Coronary artery (tissue), 2 donors: ENCODE measurements at places on chromosomes 11 and 22.
A peak's percentile ranks its signal among the peaks of the same experiment; 100 is the strongest.

GRCh38 chr11:35376613-35377012 is 42.7 kb downstream of the SLC1A2 start:
- no peak for DNase-seq

- DNase-seq, result peak; percentile 96
These were observed 26.1 kb downstream of the MOB2 start for GRCh38 chr11:1460396-1460985.

DNA sequence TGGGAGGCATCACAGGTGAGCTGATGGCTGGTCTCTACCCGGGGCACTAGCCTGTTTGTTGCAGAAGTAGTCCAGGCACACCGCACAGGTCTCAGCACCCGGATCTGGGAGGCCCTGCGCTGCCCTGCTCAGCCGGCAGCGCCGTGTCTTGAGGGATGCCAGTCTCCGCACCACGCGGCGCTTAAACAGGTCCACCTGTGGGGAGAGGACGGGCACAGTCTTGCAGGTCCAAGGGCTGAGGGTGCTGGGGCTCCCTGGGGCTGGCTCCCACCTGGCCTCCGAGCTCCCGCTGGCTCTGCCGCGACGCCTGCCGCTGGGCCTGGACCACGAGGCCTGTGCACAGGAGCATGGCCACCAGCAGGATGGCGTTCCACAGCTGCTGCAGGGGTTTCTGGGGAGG is 7.2 kb downstream of the RNF215 start:
- DNase-seq, result no peak

- DNase-seq, result no peak
These were observed 28.2 kb downstream of the MYH9 start for GRCh38 chr22:36359470-36359996.

DNA sequence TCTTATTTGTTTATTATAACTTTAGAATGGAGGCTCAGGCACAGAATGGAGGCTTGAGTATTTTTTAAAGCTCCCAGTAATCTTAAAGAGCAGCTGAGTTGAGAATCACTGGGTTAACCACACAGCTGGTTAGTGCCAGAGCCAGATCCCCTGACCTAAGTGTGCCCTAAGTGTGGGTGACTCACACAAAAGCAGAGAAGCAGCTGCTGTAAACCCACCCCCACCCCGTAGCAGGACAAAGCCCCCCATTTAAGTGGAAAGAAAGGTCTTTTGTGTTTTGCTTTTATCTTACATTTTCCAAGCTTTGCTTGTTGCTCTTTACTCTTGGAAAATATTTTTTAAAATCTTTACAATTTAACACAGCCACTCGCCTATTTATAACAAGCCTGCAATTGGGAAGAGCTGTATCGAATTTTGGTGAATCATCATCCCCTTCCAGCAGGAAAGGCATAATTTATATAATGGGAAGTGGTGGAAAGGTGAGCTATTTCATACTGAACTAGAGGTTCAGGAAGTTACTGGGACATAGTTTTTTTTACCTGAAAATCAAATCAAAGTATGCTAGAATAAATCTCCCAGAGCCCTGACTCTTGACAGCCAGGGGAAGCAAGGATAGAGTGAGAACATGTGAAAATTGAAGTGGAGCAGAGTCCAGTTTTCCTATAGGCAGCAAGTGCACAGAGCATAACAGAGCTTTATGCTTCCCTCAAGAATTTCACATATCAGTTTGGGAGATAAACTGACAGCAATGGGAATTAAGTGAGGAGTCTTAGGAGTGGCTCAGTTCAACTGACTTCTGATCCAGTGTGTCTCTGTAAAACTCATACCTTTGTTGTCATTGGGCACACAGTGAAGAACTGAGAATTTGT is 405.7 kb downstream of the AASDHPPT start:
- no peak for DNase-seq

DNA sequence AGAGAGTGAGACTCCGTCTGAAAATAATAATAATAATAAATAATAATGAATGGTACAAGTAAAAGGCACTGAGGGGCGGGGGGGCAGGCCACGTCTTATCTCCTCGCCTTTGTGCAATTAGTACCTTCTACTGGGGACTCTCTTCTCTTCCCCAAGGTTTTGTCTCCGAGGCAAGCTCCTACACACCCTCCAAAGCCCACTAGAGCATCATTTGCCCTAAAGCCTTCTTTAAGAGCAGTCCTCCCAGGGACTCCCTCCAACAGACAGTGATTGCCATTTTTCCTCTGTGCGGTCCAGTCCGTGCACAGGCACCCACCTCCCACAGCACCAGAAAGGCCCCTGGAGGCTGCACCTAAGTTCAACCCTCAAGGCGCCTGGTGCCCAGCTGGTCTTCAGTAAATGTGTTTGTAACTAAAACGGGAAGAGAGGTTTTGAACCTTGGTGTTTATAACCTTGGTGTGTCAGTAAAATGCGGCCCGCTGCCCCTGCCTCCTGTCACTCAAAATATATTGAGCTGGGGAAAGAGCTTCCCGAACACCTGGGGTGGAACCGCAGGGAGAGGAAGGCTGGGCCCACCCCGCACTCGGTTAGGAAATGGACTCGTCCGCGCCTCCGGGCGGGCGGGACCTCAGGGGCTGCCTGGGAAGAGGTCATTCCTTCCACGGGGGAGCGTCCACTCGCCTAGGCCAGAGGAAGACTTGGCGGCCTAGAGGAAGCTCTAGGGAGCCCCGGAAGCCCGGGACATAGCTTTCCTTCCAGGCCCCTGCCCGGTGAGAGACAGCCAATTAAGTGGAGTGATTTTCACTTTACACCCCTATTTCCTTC is 4.7 kb upstream of the KDELR3 start:
- DNase-seq, result no peak

- DNase-seq, result no peak
These were observed at the start of gene NAALAD2 for GRCh38 chr11:90134478-90135003. Gene NAALAD2 (plus strand): TSS chr11:90134663. CDS start chr11:90134759, 96 bp downstream.

GRCh38 chr22:34333285-34333684 is 413.0 kb upstream of the LARGE1 start:
- DNase-seq, result no peak

DNA sequence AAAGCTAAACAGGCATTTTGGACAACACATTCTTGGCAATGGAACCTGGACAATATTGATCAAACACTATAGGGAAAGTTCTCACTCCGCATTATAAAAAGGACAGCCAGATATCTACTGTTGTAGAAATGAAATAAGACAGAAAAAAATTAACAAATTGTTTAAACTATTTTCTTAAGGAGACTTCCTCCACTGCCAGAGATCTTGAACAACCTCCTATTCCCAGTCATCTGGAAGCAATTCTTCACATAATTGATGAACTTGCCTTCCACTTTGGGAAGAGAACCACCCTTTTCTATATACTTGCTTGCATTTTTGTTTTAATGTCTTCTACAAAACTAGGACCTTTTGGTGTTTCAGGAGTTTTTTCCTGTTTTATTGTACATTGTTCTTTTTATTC is 216.1 kb downstream of the CASP12 start:
- no peak for DNase-seq

DNA sequence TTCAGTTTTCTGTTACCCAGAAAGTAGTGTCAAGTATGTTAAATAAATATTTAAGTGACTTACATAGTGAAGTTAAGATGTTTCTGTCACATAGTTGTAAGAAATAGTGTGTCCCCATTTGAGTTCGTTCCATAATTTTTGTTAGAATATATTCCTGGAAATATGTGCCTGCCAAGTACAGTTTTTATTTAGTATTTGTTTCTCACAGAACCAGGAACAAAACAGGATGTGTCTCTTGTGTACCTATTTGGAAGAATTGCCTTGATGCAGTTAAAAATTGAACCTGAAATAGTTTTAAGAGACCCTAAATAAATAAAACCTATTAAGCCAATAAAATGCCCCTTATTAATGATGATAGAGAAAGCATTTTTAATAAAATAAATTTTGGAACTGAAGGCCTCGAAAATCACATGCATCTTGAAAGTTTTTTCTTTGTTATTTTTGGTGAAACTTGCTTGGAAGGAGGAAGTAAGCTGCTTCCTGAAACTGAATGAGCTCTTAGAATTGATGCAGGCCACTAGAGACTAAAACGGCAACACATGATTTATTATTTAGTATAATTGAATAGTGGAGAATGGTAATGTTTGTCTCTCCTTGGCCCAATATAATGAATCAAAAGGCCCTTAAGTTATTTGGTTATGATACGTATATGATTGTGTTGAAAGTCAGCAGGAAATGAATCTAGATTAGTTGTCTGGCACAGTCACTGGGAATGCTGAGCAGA is 55.9 kb downstream of the SWAP70 start:
- DNase-seq, result no peak

DNA sequence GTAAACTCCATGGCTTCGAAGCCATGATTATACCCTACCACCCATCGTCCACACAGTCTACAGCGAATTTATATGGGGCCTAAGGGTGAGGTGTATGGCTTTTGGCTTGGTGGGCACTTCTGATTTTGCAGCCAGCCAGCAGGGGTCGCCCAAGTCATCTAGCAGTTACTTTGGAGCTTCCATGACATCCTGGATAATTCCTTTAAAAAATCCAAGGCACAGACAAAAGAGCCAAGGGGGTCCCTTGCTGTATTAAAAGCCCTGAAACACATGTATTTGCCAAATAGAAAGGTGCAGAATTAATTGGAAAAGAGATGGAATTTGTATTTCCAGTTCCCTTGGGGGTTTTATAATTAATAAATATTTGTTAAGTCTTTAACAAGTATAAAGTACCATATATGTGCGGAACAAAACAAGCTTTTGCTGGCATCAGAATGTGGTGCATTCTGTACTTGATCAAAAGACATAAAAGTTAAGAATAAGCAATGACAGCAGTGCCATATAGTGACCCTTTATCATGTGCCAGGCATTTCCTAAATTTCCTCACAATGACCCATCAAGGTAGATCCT is 132.8 kb upstream of the PITPNB start:
- no peak for DNase-seq

DNA sequence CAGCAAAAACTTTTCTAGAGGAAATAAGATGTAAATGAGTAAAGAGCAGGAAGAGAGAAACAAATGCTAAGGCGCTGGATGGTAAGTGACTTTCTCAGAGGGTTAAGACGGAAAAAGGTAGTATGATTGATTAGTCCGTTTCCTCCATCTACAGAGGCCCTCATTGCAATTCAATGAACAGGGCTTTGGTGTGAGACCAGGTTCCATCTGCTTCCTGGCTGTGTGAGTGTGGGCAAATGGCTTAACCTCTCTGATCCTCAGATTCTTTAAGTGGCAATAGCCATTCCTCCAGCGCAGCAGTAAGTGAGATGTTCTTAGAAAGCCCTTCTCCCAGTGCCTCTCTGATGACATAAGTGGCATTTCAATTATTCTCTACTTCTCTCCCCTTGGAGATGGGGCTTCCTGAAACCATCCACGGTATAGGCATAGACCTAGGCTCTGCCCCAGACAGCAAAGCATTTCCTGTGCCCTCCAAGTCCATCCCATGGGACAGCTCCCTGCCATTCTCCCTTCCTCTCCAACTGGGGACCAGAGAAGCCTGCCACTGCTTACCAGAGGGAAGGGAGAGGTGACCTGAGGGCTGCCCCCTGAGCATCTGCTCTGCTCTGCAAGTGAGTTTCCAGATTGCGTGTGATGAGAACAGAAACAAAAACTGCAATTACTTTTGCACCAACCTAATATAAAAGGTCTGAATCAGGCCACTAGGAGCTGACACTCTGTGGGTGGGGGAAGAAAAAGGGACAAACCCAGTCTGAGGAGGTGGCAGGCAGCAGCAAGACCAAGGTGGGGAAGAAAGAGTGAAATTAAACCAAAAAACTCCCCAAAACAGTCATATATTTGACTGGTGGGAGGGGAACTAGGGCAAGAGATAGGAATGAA is 12.7 kb upstream of the CD44 start:
- no peak for DNase-seq

DNA sequence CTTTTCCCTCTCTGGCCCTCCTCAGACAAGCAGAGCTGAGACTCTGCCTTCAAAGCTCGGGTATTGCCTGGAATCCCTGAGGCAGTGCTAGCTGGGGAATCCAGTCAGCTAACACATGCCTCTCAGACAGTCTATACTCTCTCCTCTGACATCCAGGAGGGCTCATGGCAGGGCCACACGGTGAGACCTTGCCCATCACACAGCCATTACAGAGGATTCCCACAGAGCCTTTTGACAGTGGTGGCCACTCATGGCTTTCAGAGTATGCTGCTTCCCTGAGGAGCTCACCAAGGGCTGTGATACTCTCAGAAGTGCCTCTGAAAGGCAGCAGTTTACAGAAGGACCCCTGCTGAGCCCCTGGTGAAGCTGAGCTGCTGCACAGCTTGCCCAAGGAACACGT is 165.3 kb downstream of the RRAS2 start:
- DNase-seq, result no peak

DNA sequence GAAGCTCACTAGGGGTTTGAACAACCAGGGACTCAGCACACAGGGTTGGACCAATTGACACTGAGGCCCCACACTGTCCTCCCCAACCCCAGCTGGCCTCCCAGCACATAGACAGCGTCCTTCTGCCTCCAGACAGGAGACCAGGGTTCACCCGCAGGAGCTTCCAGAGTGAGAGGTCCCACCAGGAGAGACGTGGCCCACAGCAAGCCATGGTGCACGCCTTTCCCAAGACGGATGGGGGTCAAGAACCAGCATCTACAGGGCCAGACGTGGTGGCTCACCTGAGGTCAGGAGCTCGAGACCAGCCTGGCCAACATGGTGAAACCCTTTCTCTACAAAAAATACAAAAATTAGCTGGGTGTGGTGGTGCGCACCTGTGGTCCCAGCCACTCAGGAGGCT is 12.1 kb upstream of the SIGIRR start:
- DNase-seq, result no peak

GRCh38 chr11:26333906-26334305 is 2.0 kb downstream of the ANO3 start:
- no peak for DNase-seq

GRCh38 chr11:63813035-63813562 is at the start of gene SPINDOC:
Gene SPINDOC (plus strand): TSS chr11:63813456. CDS start chr11:63813687, 231 bp downstream.
- peak; percentile 84 for DNase-seq

- no peak for DNase-seq
These were observed 33.5 kb downstream of the MMP7 start for GRCh38 chr11:102497061-102497460.

- peak; percentile 89 for DNase-seq
These were observed 32.3 kb upstream of the P2RY2 start for GRCh38 chr11:73185680-73186293.

- DNase-seq, result no peak
These were observed 10.4 kb downstream of the ATXN10 start for GRCh38 chr22:45682064-45682463.

- DNase-seq, result no peak
These were observed 11.9 kb downstream of the HIPK3 start for GRCh38 chr11:33268945-33269540.
